Daoy (cell line): ENCODE measurements at places on chromosomes 2 and 18.

DNA sequence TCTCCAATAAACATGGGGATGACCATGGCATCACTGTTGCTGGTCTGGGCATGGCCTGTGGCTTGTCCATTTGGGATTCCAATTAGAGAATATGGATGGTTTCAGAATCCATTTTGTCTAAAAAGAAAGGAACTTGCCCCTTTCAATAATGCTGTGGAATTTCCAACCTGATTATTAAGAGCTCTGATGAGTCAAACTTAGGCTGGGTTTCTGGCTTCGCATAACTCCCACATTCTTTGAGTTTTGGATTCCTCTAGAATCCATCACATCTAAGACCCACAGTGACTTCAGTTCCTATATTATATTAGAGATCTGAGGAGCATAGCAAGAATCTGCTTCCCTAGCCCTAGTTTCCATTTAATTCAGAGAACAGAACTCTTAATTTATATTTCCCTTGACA lies 531.5 kb downstream of the TNS1 start:
- peak; percentile 23 for DNase-seq

- DNase-seq = no peak
These were observed 10.3 kb upstream of the ZBTB7C start for GRCh38 chr18:48419277-48420022.

- no peak for DNase-seq
These were observed 238.1 kb upstream of the EPHA4 start for GRCh38 chr2:221810245-221810644.

DNA sequence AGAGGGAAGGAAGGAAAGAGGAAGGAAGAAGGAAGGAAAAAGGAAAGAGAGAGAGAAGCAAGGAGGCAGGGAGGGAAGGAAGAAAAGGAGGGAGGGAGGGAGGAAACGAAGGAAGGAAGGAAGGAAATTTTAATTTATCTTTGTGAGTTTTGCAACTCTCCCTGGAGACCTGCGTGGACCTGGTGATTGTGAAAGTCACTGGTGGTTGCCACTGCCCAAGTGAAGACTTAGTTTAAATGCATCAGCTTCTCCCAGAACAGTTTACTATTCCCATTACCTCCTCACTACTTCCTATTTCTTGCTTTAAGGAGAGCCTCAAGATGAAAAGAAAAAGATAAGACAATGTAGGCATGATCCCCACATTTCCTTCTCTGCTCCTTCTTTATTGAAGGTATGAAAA lies 68.8 kb downstream of the ACVR1C start:
- no peak for DNase-seq

DNA sequence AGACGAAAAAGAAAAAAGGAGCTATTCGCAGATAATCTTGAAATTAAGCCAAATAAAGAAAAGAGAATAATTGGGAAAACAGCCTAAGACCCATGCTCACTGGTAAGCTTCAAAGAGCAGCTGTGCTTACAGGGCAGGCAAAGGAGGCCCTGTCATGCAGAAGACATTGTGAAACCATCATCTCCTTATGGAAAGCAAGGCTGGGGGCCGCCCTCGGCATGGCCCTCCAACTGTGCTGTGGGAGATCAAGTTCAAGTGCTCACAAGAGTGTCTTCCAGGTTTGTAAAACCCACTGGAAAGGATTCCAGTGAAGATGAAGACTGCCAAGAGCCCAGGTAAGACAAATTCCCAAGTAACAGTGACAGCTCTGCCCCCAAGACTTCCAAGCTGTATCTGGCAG lies 32.2 kb downstream of the ACVR1 start:
- no peak for DNase-seq

DNA sequence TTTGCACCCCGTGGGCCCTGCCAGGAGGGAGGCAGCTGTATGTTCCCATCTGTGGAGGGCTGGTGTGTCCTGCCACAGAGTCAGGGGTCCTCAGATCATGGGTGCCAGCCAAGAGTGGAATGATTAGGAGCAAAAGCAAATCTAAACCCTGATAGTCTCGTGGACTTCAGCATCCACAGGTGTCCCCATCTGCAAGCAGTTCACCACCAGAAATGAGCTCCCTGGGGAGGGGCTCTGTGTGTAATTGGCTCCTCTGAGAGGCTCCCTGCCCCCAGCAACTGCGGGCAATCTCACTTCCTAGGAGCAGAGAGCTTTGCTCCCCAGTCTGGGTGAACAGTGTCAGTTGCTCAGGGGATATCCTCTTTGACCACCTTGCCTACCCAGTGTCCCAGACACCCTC lies 78.1 kb downstream of the HNRNPLL start:
- DNase-seq = no peak

DNA sequence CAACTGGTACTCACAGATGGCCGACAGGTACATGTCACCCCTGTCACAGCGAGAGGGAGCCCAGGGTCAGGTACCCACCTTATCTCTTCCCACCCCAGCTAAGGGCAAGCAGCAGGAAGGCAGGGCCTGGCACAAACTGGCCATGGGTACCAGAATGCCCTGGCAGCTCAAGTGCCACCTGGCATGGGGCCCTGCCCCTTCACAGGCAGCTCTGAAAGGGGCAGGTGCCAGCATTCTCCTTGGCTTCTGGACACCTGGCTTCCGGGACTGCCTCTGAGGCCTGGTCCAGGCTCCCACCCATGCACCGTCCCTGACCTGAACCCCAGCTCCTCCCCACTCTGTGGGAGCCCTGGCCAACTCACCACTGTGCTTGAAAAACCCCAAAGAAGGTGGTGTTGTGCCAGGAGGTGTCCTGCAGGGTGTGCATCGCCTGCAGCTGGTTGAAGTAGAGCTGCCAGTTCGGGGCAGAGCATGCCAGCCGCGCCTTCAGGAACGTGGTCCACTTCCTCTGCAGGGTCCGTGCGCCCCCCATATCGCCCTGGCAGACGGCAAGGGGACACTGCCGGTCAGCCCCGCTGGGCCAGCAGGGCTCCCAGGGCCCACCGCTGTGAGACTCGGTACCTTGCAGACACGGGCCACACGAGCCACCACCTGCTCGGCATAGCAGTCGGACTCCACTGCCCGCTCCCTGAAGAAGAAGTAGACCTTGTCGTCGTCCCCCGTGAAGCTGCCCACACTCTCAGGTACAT lies 5.4 kb downstream of the SEMA4C start:
- DNase-seq = no peak

DNA sequence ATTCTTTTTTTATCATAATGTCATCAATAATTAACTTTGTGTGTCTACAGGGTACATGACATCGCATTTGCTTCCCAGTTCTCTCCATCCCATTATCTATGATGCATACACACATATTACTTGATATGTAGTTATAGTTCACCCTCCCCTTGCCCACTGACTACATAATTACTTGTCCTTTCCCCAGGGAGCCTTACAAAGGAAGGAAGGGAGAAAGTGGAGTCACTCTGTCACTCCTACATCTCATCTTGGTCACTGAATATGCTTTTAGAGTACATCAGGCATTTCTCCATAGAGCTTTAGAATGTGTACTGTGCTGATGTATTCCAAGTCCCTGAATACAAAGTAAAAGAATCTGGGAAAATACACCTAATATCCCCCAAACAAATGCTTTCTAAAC lies 6.0 kb upstream of the DTNA start:
- DNase-seq = no peak

- DNase-seq = no peak
These were observed 138.0 kb upstream of the ARHGAP28 start for GRCh38 chr18:6591491-6591890.

- DNase-seq = no peak
These were observed 109.9 kb upstream of the CD302 start for GRCh38 chr2:159907909-159908308.

DNA sequence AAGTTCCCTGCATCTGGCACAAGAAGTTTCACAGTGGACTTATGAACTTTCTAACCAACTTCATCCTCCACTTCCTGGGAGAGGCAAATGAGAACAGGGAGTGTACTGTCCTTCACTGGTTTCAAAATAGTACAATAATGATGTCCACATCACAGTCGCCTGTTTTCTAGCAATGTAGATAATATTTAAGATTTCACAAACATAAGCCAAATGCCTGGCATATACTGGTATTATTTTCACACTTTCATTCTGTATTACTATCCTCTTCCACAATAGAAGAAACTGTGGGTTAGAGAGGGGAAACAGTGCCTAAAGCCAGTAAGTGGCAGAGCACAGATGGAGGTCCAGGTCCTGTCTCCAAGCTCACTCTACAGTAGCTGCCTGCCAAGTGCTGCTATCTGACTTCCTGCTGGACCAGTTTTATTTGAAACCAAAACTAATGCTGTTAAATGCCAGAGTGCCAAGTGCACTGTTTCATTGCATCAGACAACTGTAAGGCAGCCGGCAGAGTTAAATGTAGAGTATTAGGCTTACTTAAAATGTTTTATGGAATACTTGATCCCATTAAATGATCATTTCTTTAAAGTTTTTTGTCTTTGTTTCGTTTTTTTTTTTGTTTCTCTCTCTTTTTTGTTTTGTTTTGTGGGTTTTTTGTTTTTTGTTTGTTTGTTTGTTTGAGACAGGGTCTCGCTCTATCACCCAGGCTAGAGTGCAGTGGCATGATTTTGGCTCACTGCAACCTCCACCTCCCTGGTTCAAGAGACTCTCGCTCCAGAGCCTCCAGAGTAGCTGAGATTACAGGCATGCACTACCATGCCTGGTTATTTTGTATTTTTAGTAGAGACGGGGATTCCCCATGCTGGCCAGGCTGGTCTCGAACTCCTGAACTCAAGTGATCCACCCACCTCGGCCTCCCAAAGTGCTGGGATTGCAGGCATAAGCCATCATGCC lies 15.1 kb downstream of the COBLL1 start:
- DNase-seq = peak; percentile 22

DNA sequence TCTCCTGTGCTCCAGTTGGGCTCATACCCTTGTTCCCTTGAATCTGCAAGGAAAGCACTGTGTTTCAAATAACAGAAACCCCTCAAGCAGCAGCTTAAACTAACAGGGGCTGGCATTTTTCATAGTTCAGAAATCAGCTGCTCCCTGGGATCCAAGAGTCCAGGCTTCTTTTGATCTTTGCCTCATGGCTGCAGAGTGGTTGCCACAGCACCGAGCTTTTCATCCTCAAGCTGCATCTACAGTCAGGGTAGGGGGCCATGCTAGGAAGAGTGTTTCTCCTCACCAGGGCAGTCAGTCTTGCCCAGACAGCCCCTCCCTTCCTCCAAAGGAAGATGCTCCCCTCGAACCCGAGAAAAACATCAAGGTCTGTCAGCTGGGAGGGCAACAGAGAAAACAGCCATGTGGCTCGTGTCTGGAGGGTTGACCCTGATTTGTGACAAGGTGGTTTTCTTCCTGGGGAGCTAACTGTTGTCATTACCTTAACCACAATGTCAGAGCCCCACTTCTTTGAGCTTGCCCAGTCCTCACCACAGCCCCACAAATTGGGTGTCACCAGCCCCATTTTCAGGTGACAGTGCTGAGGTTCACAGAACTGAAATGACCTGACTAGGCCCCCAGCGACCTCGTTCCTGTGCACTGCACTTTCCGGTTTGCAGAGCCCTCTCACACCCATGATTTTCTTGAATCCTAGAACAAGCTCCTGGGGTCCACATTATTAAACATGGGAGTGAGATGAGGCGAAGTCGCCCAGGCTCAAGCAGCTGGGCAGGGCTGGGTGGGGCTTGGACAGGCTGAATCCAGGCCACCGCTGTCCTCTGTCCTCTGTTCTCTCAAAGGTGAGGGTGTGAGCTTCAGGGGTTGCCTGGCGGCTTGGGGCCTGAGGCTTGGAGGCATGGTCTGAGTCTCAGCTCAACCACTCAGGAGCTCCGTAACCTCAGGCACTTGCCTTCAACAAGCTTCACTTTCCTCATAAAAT lies 21.9 kb downstream of the ATOH8 start:
- DNase-seq = no peak

GRCh38 chr2:202944408-202944807 lies 32.3 kb downstream of the CARF start:
- DNase-seq = no peak

DNA sequence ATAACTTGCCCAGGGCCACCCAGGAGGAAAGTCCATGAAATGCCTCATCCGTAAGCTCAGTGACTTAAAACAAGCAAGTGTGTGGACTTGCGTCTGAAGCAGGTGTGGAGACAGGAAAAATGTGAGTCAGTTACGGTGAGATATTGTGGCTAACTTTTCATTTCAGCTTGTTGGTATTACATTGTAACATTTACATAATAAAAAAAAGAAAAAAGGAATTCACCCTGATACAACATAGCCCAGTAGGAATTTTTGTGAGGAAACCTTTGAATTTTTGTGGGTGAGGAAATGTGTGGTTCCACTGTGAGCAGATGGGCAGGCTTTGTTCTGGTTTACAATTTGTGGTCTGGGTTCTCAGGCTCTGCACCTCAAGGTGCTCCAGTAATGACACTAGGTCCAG lies 33.7 kb upstream of the LYPD6B start:
- no peak for DNase-seq

DNA sequence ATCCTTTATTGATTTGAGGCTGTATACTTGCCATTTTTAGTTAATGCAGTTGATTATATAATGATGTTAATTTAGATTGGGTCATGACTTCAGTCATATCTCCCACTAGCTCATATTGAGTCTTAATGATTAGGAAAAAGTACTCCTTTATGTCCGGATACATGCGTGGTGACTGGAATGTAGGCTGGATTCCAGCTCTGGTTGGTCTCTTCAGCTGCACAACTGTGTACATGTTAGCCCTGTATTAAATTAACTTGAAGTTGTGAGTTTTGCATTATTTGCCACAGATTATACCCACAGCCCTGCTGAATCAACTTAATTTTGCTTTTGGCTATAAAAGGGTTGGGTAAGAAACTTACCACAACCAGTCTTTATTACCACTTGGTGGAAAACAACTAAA lies 22.5 kb downstream of the MOB4 start:
- no peak for DNase-seq

- no peak for DNase-seq
These were observed 1381.8 kb downstream of the DSC3 start for GRCh38 chr18:29660777-29661176.

GRCh38 chr2:172047566-172048507 lies 37.5 kb upstream of the DLX1 start:
- DNase-seq = no peak

GRCh38 chr2:429575-430254 lies 141.8 kb upstream of the ALKAL2 start:
- no peak for DNase-seq

GRCh38 chr2:105744909-105745853 lies at the start of gene NCK2:
Gene NCK2 (plus strand): TSS chr2:105744912. CDS start chr2:105855064, 110,152 bp downstream.
- DNase-seq = peak; percentile 24

DNA sequence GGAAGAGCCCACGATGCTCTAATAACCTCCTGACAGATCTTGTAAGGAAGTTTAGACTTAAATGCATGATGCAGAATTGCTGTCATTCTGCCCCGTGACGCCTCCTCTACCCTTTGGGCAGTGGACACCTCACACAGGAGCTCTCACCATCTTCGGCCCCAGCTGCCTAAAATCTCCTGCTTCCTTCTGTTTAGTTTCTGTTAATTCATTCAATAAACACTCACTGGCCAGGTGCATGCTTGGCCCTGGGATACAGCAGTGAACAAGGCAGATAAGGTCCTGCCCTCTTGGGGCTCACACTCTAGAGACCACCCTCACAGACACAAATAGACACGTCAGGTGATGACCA lies 81.1 kb downstream of the SEPTIN10 start:
- DNase-seq = no peak

DNA sequence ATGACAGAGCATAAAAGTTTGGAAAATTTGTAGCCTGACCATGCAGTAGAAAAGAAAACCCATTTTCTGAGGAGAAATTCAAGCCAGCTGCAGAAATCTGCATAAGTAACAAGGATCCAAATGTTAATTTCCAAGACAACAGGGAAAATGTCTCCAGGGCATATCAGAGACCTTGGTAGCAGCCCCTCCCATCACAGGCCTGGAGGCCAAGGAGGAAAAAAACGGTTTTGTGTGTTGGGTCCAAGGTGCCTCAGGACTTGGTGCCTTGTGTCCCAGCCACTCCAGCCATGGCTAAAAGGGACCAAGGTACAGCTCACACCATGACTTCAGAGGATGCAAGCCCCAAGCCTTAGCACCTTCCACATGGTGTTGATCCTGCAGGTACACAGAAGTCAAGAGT lies 324.4 kb downstream of the ETAA1 start:
- DNase-seq = no peak
